ENCODE measurements at places on chromosomes 5 and 9.

DNA sequence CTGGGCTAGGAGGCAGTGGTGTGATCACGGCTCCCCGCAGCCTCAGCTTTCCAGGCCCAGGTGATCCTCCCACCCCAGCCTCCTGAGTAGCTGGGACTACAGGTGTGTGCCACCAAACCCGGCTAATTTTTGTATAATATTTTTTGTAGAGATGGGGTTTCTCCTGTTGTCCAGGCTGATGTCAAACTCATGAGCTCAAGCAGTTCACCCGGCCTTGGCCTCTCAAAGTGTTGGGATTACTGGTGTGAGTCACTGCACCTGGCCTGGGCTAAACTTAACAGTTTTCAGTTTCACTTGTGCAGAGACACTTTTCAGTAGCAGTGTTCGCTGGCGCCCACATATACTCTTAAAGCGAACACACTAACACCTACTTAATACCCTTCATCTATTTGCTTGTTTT lies 205.6 kb upstream of the ZNF608 start:
- DNase-seq, result no peak

DNA sequence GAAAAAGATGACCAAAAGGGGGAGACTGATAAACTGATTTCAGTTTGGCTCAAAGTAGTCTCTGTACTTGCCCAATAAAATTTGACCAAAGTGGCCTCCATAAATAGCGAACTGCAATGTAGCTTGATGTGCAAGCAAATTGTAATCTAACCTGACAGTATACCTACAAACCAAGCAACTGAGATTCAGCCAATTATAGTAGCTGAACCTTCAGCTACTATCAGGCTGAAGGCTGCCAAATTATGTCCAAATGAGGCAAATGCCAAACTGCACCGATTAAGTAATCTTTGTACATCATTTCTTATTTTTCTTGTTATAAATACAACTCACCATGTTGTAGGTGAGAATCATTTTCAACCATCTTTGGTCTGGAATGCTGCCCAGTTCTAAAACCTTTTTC lies 390.6 kb downstream of the CDH9 start:
- no peak for DNase-seq

DNA sequence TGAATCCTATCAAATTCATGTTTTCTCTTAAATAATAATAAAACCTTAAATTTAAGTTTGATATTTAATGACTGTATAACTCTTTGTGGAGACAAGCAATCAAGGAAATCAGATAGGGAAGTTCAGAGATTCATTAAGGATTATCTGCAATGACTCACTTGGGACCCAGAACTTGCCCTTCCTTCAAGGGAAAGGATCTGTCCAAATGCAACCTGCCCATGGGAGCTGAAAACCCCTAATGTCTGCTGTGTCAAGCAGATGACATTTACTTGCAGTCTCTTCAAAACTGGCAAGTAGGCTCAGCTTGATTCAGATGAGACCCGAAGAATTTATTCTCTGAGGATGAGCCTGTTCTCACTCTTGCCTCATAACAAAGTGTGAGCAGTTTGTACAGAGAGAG lies 1577.6 kb downstream of the EFNA5 start:
- no peak for DNase-seq

GRCh38 chr9:117043159-117043558 lies 356.1 kb downstream of the TRIM32 start:
- DNase-seq, result no peak

DNA sequence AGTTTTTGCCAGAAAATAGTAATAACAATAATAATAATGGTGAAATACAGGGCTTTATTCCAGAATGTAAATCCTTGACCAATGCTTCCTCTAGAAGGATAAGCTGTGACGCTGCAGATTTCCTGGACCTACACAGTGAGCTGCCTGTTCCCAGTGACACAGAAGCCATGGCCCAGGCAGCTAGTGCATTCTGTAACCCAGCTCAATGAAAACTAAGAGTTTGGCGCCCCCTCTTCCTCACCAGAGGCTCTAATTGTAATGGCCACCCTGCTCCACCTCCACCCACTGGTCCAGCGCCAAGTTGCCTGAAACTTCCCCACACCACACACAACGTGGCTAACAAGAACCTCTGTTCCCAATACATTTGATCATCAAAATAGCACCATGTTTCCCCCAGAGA lies 248.1 kb downstream of the CETN3 start:
- DNase-seq, result peak; percentile 46

GRCh38 chr9:111152614-111153406 lies 114.5 kb upstream of the LPAR1 start:
- DNase-seq, result no peak

DNA sequence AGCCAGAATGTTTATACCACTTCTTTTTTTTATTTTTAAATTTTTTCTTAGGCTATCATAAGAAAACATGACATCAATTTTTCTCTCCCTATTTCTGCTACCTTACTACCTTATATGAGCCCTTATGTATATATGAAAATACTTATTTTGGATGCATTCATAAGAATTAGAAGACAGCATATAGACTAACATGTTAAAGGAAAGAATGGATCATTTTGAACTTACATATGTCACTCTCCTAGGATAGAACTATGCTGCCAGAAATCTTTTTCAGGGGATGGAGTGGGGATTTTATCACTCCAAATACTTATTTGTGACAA lies 51.8 kb downstream of the SNX24 start:
- no peak for DNase-seq

DNA sequence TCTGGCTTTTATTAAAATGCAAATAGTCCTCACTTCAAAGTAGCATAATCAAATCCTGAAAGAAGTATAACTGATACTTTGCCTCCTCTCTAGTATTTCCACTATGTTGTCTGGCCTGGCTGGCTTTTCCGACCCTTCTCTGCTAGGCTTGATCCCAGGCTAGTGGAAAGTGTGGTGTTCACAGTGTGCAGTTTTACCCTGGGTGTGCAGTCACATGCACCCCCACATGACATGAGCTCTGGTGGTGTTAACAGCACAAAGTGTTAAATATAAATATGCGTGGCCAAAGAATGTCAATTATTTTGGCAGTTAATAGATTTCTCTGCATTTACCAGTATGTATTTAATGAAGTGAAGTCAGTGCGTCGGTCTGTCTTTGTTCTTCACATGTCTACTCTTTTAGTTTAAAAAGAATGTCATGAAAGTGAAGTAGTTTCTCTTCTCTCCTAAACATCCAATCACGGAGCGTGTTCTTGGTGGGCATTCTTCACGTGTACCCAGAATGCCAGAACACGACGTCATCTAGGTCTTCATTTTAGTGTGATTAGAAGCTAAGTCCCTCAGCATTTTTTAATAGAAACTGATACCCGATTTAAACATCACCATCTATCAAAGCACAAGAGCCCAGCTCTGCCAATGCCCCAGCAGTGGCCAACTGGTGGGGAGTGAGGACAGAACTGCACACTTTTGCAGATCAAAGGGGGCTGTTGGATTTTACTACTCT lies 286.4 kb downstream of the FANCC start:
- DNase-seq, result no peak

GRCh38 chr9:116267021-116267420 lies 113.4 kb downstream of the PAPPA start:
- DNase-seq, result peak; percentile 83

GRCh38 chr5:157596487-157596886 lies 20.9 kb upstream of the ADAM19 start:
- DNase-seq, result no peak

DNA sequence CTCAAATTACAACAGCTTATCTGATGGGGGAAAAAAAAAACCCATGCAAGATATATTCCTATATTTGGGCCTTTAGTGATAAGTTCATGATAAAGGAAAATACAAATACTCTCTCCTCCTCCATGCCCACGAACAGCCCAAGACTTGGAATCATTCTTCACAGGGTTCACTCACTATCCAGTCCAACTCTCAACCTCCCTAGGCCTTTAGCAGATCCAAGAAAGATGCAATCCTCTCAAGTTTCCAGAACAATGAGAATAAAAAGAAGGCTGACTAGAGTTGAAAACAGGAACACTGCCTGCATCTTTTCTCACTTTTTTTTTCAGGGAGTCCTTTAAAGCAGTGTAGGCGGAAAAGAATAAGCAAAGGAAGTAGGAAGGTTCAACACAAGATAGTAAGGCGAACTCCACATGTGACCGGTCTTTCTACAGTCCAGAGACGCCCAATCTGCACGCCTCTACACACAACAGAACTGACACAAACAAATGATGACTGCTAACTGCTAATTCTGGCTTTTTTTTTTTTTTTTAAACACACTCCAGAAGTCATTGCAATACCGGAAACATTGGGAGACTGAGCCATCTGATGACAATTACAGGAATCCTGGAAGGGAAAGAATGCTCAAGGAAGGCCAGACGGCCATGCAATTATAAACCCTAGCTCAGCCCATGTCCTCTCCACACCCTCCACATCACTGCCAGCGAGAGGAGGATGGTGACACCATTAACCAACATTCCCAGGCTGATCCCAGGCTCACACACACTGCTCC lies 75.4 kb downstream of the BNC2 start:
- peak; percentile 97 for DNase-seq

GRCh38 chr9:131407717-131408195 lies 13.9 kb downstream of the PRRC2B start:
- DNase-seq, result no peak
